Right cardiac atrium (tissue), 5 donors: ENCODE measurements at places on chromosomes 16 and 17. TPM values are rescaled to one million over a fixed set of nuclear protein-coding genes. Genes with fewer than 3 reads are reported as not detected.

Gene JPH3
- 0.14 TPM for total RNA-seq

Gene KRT33A
- not detected for total RNA-seq

GRCh38 chr17:32569171-32570080 is 82.6 kb downstream of the CDK5R1 start:
- DNase-seq: no peak

GRCh38 chr16:58753711-58754134 is 19.6 kb upstream of the GOT2 start:
- DNase-seq: no peak

- DNase-seq: no peak
Observed at GRCh38 chr16:56005958-56006357, 130.8 kb upstream of the CES5A start.
